ENCODE measurements at places on chromosomes 1 and 21.

GRCh38 chr1:912740-913301 lies 10.9 kb upstream of the SAMD11 start:
- no peak for DNase-seq

DNA sequence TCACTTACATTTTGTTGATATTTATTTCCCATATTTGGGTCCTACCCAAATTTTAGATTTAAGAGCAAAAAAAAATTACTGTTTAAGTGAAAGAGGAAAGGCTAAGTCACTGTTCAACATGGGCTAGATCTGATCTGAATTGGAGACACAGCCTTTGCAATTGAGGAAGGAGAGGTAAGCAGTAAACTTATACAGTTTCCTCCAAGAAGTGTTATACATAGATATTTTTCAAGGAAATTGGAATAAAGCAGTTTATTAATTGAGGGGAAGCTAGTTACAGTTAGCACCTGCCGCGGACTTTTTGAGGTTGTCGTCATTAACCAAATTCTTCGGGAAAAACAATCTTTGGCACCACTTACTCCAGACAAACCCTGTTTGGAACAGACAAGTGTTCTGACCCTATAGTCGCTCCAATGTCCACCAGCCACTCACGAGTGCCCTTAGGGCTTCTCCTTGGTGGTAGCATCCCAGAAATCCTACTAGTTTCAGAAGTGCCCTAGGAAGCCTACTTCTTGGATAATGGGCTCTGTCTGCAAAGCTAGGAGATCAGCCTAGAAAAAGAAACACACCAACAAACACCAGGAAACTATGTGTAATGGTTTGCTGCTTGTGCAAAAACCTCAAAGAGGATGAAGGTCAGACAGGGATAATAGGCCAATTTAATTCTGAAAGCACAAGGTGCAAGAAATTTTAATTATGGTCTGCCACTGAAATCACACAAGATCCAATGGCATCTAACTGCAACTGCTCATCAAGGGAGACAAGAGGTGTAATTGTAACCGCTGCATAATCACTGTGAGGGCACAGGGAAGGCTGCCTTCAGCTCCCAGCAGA lies 2.5 kb downstream of the WLS start:
- no peak for DNase-seq

DNA sequence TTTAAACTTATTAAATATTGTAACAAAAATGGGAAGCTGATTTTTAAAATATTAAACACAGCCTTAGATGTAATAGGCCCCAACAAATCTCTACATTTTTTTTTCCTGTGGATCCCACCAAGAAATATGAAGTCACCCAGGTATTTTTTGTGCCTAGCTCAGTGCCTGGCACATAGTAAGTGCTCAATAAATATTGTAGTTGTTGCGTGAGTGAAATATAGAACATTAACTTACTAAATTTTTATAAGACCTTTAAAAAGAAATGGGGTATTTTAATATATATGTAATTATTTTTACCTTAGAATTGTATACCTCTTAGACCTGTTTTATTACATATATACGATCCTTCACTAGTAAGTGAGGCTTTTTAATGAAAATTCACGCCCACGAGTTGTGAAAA lies 569 bp upstream of the DNAH14 start:
- DNase-seq = no peak

DNA sequence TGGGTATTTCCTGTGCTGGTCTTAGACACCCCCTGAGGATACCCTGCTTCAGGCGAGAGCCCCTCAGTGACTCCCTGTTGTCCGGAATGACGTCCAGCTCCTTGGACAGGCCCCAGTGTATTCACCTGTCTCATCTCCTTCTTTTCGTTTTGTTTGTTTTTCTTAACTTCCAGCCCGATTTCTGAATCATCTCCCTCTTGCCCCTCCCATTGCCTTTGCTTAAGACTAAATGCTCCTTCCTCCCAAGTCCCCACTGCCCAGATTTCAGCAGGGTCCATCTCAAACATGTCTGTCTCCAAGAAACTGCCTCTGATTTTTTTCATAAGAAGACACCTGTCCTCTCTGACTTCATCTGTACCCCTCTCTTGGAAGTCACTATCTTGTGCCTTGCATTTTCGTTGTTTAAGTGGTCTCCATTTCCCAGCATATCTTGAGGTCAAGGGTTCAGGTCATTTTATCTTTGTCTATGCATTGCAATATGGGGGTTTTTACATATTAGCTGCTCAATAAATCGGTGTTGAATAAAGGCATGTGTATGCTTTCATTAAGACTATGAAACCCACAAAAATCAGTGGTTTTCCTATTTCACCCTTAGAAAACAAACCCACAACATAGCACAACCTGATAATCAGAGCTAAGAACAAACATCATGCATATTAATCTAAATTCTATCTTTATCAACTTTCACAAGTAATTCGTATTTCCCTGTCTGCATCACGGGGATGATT lies 58.4 kb upstream of the LGALS8 start:
- DNase-seq = no peak

DNA sequence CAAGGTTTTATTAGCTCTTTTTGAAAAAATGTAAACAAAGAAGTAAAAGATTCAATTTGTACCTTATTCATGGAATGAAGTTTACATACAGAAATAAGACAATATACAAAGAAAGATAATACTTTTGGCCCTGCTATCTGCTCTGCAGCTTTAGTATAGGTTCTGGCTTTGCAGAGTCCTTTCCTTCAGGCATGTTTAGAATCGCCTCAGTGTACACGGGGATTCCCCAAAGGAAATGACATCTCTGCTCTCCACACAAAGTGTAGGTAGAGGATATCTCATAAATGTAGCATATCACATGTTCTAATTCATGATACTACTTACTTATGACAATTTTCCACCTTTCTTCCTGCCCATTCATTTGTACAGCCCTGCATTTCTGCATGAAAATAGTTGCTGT lies 222.6 kb upstream of the DPYD start:
- no peak for DNase-seq

DNA sequence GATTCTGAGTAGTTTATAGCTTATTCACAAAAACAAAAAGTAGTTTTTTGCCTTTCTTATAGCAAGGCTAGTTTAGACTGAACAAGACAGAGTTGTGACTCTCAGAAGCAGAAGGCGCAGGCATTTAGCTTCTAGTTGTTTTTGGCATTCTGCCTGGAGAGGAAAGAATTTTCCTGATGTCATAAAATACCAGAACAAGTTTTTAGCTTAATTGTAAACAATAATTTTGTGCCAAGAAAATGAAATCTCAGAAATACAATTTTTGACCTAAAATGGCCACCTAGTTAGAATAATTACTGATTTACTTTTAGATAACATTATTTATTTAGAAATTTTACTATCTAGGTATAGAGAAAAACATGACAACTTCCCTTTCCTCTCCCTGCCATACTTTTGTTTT lies 1.0 kb downstream of the DNAJB4 start:
- DNase-seq = no peak

- no peak for DNase-seq
Measured at GRCh38 chr21:34003428-34003827, 70.0 kb upstream of the MRPS6 start.

- DNase-seq = no peak
Measured at GRCh38 chr1:14767075-14767474, 168.6 kb downstream of the KAZN start.

- DNase-seq = peak; percentile 23
Measured at GRCh38 chr1:59393211-59394180, 96.6 kb downstream of the FGGY start.

GRCh38 chr1:154295408-154296235 lies 23.2 kb downstream of the HAX1 start:
- peak; percentile 7 for DNase-seq

GRCh38 chr1:17393230-17393629 lies 21.2 kb downstream of the PADI6 start:
- no peak for DNase-seq

- DNase-seq = no peak
Measured at GRCh38 chr1:77966291-77966690, 12.6 kb downstream of the FUBP1 start.

- no peak for DNase-seq
Measured at GRCh38 chr1:172287208-172287607, 133.3 kb upstream of the C1orf105 start.

DNA sequence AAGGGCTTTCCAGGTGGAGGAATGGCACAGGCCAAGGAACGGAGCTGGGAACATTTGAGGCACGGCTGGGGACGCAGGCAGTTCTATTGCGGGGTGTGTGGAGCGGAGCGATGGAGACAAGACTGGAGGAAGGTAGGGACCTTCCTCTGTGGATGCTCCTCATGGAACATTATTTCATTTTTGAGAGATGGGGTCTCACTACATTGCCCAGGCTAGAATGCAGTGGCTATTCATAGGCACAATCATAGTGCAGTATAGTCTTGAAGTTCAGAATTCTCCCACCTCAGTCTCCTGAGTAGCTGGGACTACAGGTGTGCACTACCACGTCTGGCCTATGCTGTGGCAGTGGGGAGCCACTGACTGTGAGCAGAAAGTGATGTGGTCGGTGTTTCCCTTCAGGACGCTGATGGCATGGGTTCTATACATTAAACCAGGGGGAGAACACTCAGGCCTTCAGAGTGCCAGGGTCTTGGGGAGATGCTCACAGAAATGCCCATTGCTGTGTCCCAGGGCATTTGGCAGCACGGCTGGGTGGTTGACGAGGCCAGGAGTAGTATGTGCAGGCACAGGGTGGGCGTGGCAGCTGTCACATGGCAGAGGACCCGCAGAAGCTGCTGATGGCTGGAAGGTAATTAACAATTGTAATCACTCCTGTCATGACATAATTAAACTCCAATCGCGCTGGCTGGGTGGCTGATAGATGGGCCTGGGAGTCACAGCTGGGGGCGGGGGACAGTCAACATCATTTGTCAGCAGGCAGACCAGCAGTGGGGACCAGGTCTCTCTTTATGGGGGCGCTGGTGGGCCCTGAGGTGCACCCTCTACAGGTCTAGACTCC lies 40.8 kb upstream of the ACOT11 start:
- DNase-seq = no peak

DNA sequence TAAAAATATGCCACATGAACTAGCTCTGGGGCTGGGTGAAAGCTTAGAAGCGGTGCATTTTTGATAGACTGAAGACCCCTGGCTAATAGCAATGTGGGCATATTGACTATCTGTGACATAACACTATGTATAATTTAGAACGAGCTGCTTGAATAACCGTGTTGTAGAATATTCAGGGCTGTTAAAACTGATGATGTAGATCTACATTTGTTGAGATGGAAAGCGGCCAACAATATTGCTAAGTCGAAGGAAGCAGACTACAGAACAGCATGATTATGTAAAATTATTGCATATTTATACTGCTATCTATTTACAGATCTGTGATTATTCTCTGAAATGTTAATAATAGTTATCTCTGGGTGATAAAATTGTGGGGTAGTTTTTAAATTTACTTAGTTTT lies 41.1 kb upstream of the BCL10 start:
- no peak for DNase-seq

GRCh38 chr1:84415396-84415795 lies 17.1 kb downstream of the DNASE2B start:
- DNase-seq = no peak

GRCh38 chr1:155918660-155919059 lies 7.5 kb upstream of the RIT1 start:
- DNase-seq = no peak

DNA sequence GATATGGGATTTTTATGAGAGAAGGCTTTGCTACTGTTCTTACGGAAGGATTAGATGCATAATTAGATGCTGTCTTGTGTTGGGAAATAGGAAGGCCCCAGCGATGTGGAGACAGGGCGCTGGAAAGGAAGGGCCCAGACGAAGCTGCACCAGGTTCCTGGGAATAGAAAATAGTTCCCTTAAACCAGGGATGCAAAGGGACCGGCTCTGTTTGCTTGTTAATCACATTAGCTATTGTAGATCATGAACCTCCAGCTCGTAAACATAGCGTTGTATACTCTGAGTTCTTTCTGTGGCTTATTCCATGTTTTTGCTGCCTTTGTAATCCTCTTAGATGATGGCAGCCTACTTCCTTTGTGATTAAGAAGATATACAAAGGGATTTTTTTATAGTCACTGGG lies 79.8 kb upstream of the COX20 start:
- no peak for DNase-seq

- no peak for DNase-seq
Measured at GRCh38 chr1:237864338-237865244, 26.1 kb downstream of the ZP4 start.

- DNase-seq = no peak
Measured at GRCh38 chr1:28213315-28213714, 19.5 kb downstream of the DNAJC8 start.

DNA sequence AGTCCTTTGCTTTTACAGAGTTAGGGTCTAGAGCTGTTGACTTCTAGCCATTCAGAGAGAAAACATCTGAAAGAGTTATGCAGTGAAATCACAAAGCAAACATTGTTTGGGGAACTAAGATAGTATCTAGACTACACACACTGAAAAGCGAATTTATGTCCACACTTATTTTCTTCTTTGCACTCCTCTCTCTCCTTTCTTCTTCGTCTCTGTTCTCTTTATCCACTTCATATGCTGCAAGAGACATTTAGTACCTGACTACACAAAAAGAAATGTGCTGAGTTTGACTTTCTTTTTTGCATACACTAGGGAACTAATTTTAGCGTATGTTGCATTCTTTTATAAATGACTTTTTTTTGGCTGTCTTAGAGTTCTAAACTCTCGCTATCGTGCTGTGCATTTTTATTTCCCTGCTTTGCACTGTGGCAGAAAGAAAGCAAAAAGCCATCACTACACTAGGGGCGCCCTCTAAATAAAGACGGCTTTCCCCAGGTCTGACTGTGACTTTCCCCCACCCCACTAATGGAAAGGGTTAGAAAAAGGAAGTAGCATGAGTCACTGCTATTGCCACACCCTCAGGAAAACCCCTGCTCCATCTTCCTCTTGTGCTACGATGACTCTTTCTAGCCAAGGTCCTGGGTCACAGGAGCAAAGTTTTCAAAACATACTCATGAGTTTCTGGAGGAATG lies 65.7 kb downstream of the MAP3K7CL start:
- no peak for DNase-seq

DNA sequence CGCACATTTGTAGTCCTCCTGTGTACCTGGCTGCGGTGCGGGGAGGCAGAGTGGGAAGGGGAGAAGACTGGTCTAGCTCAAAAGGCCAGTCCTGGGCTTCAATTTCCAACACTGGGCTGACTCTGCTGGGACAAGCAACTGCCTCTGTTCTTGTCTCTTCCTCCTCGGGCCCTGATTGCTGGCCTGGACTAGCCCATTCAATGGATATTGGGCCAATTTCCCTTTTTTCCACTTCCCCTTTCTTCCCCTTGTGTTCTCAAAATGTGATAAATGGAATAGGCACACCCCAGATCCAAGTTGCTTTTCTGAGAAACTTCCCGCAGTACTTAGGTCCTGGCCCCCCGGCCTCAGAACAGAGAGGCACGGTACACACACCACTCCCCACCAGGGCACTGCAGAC lies 48.2 kb downstream of the SPSB1 start:
- DNase-seq = no peak

- no peak for DNase-seq
Measured at GRCh38 chr1:186617926-186618325, 62.3 kb downstream of the PTGS2 start.
